T follicular helper cell (primary cell): ENCODE measurements at places on chromosomes 3 and 15.

GRCh38 chr3:4776399-4776979 lies 202.7 kb upstream of the BHLHE40 start:
- DNase-seq = no peak

- DNase-seq = peak; percentile 34
These were observed 995 bp upstream of the LRRK1 start for GRCh38 chr15:100918034-100918689.

GRCh38 chr15:74873756-74874424 lies 725 bp upstream of the SCAMP2 start:
- DNase-seq = no peak

GRCh38 chr15:64701482-64702184 lies 73.8 kb downstream of the RBPMS2 start:
- DNase-seq = no peak

DNA sequence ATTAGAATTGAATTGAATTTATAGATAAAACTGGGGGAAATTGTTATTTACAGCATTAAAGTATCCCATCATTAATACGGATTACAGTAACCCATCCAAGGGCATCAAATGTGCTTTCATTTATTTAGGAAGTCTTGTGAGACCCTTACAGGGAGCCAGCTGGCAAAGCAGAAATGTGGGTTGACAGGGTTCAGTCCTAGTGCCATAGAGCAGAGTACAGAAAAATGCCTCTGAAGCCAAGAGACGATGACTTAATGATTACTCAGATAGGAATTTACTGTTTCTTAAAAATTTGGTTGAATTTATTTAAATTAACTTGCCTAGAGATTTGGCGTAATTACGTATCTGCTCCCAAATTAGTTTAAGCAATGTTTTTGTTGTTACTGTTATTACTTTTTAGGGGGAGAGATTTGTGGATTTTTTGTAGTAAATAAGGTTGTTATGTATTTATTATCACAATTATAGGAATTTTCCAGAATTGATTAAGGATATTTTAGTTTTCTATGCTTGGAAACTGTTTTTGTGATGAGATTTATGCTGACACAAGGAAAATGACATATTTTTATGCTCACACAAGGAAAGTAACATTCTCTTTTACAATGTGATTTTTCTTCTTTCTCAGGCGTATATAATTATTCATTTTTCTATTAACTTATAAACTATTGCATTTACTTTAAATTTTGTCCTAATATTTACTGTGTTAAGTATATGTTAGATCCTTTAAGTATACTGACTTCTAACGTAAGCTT lies 152.0 kb downstream of the EPHA6 start:
- DNase-seq = no peak

DNA sequence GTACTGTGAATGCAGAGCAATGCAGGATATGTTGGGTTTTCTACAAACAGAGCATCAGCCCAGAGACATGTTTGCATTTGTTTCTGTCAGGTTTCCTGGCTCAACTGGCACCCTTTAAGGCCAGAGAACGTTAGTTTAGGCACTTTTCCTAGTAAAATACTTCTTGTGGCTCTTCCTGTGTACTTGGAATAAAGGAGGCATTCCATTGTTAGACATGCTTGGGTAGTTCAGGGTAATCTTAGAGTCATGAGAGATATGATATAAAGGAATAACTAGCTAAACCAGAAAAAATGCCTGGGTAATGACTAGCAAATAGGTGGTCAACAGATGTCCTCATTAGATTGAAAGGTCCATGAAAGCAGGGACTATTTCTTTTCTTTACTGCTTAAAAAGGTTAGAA lies 60.4 kb upstream of the RBM5 start:
- no peak for DNase-seq

- DNase-seq = no peak
These were observed 646.2 kb downstream of the NTRK3 start for GRCh38 chr15:87610366-87610765.

DNA sequence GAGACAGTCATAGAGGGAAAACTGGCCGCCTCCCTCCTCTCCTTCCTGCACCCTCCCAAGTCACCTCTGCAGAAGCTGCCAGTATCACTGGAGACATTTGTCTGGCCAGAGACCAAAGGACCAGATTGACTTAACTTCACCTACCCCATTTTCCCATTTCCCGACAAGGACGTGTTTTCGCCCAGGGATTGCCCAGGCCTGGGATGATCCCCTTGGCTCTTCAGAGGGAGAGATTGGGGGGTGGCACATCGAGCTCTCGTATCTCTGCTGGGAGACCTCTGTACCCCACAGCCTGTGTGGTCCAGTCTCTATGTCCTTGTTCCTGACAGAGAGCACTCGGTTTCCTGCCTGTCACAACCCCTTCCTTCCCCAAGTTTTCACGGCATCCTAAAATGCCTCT lies 31.4 kb downstream of the RGMA start:
- DNase-seq = no peak
